CD4-positive, alpha-beta T cell treated with Interleukin-4 for 1 hour (primary cell): ENCODE measurements at places on chromosomes 2 and 18.

GRCh38 chr18:37534627-37535026 is 31.0 kb downstream of the CELF4 start:
- DNase-seq: no peak

- DNase-seq: no peak
These were observed 56.5 kb upstream of the PXDN start for GRCh38 chr2:1800716-1801388.

- no peak for DNase-seq
These were observed 447.3 kb downstream of the KCNJ3 start for GRCh38 chr2:155145758-155146229.

GRCh38 chr2:31534636-31535035 is 46.1 kb downstream of the SRD5A2 start:
- DNase-seq: no peak

DNA sequence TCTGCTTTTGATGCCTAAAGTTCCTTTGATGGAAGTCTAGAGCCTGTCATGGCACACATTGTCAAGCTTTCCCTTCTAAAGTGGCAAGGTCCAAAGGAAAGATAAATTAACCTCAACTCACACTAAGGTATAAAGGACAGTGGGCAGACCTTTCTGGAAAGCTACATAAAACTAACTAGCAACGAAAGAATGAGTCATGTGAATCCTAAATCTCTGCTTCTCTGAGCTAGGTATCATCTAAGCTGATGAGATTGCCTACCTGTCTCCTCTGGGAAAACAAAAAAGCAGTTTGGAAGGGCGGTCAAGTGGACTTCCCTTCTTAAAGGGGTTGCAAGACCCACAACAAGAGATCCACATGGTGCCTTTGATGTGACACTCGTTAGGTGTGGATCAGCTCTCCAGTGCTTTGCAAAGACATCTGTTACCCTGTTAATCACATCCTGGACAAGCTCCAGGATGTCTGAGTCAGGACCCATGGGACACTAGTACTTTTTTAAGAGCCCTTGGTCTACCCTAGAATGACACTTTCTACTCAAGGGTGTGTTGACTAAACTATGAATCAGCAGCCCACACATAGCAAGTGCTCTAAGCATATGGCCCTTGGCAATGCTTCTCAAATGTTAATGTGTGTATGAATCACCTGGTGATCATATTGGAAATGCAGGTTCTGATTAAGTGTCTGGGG is 173.5 kb downstream of the ALK start:
- DNase-seq: no peak

GRCh38 chr18:50080932-50081560 is 113.9 kb downstream of the MYO5B start:
- DNase-seq: no peak

- DNase-seq: no peak
These were observed 19.4 kb downstream of the SERPINB13 start for GRCh38 chr18:63606526-63606925.

DNA sequence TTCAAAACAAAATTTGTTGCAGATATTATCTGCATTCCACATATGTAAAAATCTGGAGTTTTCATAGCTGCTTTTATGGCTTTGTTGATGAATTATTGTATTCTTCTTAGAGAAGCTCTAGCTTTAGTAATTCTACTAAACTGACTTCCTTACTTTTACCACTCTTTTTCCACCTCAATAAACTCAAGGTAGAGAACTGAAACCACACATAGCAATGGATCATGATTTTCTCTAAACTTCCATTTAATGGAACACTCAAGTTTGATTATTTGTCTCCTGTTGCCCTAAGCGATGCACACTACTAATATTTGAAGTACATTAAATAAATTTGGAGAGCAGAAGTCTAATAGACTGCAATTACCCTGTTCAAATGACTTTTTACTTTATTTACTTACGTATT is 192.0 kb downstream of the NBAS start:
- no peak for DNase-seq

DNA sequence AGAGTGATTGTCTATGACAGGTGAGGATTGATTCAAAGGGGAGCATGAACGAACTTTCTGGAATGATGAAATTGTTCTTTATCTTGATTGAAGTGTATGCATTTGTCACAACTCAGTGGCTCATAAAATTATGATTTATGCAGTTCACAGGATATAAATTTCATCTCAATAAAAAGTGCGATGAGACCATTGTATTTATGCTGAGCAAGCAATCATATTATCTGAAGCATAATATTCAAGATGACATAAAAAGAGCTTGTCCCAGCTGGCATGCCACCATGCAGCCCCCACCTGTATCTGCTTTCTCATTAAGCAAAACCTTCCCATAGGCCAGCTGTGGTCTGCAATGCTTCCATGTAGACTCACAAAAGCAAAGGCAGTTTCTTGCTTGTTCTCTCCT is 49.6 kb upstream of the TEX51 start:
- DNase-seq: no peak

GRCh38 chr2:147325990-147326389 is 518.8 kb upstream of the ACVR2A start:
- no peak for DNase-seq

GRCh38 chr2:156883804-156884203 is 373.7 kb upstream of the GALNT5 start:
- DNase-seq: no peak

DNA sequence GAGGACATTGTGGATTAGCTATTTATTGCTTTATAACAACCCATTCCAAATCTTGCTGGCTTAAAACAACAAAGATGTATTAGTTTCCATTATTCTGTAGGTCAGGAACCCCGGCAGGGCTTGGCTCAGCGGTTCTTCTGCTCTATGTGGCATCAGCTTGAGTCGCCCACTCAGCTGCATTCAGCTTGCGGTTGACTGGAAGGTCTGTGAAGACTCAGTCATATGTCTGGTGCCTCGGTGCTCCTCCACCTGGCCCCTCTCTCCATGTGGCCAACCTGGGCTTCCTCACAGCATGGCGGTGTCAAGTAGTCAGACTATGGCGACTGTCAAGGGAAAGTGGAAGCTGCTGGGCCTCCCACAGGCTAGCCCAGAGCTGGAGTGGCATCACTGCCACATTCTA is 48.6 kb downstream of the EMILIN2 start:
- no peak for DNase-seq

DNA sequence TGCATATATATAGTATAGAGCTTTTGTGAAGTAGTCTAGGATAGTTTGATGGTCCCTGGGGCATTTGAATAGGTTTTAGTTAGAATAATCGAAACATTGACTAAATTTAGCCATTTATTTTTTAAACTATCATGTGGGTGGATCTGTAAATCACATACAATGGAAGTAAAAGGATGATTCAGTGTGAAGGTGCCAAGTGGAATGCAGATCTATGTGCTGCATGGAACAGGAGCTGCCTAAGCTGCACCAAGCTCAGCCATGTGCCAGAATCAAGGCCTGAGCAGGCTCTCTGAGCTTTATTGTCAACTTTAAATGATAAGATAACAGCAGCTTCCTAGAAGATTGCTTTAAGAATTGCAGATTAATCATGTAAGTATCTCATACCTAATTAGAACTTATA is 1996.2 kb upstream of the PIK3C3 start:
- DNase-seq: no peak

GRCh38 chr2:55775828-55776227 is 82.2 kb upstream of the PNPT1 start:
- no peak for DNase-seq

DNA sequence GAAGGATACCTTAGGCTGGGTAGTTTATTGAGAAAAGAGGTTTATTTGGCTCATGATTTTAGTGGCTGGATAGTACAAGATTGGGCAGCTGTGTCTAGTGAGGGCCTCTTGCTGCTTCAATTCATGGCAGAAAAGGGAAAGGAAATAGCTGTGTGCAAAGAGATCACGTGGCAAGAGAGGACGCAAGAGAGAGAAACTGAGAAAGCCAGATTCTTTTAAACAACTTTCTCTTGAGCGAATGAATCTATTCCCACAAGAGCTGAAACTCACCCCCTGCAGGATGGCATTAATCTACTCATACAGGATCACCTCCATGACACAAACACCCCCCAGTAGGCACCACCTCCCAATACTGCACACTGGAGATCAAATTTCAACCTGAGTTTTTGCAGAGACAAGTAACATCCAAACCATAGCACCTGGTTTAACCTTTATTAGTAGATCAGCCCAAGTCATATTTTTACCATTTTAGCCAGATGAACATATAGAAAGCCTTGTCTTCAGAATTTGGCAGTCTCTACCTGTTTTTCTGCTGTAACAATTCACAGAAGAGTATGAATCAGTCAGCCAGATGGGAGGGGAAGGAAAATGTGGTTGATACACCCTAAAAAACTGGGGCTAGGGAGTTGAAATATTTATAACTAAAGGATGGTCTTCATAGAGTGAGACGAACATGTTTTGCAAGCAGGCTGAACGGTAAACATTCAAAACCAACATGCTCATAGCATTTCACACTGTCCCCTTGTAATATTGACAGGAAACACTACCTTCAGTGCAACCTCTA is 73.9 kb upstream of the NCKAP5 start:
- DNase-seq: no peak

DNA sequence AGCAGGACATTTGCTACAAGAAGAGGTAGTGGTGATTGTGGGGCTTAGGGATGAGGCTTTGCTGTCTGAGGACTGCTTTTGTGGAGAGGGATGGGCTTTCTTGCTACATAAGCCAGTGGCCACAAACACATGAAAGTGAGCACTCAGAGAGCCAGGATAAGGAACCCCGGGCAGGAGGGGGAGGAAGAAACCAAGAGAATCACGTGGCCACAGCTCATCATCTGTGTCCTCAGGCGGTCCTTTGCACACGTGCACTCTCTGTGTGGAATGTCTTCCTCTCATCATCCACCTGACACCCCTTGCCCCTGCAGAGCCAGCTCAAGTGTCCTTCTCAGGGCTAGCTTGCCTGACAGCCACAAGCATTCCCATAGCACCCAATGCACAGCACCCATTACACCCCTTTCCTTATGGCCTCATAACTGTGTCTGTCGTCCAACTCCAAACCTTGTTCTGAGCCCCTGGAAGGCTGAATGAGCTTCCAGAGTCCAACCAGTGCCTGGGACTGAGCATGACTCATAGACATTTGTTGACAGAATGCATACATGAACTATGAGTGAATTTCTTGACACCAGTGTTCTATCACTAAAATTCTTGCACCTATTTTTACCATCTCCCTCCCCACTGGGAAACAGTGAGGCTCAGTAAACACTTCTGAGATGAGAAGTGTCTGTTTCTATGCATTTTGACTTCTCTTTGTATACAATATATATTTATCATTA is 398.3 kb downstream of the ALK start:
- no peak for DNase-seq

DNA sequence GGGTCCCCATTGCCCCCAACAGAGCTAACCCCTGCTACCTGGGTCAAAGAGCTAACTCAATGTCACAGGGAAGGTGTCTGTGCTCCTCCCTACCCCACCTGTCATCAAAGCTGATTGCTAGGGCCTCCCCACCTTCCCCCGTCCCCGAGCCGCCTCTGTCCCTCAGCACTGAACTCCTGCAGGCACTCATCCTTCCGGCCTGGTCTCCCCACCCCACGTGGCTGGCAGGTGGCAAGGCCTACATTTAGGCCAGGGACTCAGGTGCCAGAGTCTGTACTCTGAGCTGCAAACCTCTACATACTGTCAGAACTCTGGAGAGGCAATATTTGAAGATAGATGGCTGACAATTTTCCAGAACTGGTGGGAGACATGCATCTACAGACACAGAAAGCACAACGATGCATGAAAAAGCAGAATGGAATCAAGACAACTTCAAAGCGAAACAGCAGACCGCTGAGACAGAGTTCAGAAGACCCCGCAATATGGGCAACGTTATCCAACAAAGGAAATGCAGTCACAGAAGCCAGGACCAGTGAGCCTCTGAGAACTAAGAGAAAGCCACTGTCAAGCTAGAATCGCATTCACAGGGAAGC is 195.8 kb downstream of the HDAC4 start:
- DNase-seq: no peak

GRCh38 chr2:73855526-73855925 is 26.8 kb downstream of the STAMBP start:
- no peak for DNase-seq

DNA sequence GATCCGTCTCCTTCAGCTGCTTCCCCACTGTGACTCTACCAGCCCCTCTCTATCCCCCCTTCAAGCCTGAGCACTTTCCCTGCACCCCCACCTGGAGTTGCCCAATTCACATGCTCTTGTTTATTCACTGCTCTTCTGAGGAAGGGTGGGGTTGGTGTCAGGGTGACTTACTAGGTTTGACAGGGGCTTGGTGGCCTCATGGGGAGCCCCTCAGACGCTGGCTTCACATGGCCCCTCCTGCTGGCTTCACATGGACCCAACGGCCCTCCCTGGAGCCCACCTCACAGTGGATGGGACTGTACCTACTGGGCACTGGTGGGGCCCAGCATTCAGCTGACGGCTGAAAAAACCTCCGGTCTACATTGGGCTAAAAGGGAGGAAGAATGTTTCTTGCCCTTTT is 16.7 kb upstream of the MRPL33 start:
- no peak for DNase-seq

- peak; percentile 25 for DNase-seq
These were observed 2.2 kb downstream of the TGIF1 start for GRCh38 chr18:3451989-3452749.

DNA sequence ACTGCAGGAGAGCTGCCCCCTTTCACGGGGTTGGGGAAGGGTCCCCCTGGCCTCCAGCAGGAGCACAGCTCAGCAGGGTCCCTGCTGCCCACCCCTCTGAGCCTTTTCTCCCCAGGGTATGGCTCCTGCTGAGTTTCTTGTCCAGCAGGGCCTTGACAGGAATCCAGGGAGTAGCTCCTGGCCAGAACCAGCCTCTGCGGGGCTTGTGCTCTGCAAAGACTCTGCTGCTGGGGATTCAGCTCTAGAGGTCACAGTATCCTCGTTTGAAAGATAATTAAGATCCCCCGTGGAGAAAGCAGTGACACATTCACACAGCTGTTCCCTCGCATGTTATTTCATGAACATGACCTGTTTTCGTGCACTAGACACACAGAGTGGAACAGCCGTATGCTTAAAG is 21.2 kb downstream of the FOSL2 start:
- peak; percentile 4 for DNase-seq

DNA sequence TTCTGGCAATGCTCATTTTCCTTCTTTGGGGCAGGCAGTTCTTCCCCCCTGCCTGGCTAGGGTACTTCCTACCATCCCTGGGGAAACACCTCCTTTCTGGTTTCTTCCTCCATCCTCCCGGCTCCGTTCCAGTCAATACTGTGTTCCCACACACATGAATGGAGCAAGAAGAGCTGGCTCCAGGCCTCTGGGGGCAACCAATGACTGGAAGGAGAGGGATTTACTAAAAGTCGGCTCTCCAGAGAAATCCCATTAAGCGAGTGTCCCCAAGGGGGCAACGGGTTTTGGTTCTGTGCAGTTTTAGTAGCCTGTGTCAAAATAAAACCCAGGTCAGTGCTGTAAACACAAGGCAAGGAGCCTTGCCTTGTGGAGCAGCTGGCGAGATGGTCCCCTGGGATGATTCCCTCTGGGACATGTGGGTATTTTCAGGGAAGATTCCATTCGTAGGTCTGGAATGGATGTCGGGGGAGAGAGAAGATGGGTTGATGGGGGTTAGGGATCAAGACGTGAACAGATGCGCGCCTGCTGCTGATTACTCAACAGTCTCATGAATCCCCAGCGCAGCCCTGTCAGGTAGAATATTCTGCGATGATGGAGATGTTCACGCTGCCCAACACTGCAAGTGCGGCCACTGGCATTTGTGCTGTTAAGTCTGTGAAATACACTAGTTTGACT is 32.0 kb downstream of the EMILIN2 start:
- DNase-seq: no peak
